Karpas-422 (cell line): ENCODE measurements at places on chromosomes 2 and 18. TPM values are rescaled to one million over a fixed set of nuclear protein-coding genes. Genes with fewer than 3 reads are reported as not detected.

- DNase-seq = no peak
These were observed 25.9 kb downstream of the MYO7B start for GRCh38 chr2:127561371-127561770.

DNA sequence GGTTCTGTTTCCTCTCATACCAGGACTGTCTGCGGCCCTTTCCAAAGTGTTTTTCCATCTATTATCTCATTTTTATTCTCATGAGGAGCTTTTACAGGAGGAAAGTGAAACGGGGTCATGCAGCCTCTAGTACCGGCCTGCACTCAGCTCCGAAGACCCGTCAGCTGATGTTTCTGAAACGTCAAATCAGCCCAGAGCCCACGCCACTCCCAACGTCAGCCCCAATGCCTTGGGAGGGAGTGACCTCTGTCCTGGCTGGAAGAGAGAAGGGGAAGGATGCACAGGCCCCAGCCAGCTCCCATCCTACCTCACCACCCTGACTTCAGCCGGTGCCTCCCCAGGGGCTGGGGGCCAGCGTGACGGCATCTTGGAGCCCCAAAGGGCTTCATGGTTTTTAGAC, 58.5 kb downstream of the ADCY3 start:
- no peak for DNase-seq

GRCh38 chr2:129667577-129667976, 311.9 kb upstream of the RAB6C start:
- DNase-seq = no peak

DNA sequence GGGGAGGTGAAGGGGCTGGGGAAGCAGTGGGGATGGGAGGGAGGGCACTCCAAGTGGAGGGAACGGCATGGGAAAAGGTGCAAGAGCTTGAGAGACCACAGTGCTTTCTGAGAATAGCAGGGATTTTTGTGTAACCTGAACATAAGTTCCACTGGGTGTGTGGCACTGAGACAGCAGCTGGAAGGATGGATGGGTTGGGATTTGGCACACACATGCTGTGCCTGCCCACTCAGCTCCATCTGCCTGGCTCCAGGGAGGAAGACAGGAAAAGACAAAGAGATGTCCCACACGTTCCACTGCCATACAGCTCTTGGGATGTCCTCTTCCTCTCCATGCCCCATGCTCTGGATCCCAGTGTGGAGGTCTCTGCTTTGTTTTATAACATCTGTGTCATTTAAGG, 114.1 kb upstream of the TEX51 start:
- no peak for DNase-seq

DNA sequence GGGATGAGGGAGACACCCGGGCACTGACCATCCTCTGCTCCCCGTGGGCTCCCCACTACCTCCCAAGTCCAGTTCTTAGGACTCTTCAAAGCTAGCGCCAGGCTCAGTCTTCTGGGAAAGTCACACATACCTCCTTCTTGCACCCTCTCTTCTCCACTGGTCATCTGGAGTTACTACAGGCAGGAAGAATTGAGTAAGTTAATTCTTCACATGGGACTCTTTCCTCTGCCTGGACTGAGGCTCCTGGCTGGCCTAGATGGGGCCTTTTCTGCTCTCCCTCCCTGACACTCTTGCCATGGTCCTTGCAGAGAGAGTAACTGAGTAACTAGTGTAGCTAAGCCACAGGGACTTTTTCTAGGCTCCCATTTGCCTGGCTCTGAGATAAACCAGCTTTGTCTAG, 96.5 kb upstream of the CELF4 start:
- DNase-seq = no peak

DNA sequence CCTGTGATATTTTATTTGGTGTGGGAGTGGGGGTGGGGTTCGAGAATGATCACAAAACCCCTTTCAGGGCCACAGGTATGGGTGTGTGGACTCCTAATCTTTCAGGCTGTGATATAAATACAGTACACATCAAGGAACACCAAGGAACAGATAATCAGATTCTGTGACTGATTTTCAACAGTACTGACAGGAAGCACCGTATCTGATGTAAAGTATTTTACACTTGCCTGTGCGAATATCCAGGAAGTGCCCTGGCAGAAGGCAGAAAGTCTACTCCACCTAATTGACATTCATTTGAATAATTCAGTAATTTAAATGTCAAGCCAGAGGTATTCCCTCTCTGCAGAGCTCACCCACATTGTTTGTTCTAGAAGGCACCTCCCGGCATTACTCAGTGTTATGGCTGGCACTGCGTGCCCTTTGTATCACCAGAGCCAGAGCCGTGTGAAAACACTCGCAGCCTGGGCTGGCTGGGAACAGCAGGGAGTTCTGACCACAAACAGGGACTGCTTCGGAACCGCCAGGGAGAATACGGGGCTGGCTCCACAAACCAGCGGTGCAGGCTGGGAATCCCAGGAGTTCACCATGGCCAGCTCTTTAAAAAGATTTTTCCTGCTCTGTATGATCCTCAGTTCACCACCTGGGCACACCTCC, 91.8 kb downstream of the ACVR1 start:
- no peak for DNase-seq

GRCh38 chr2:42424033-42424432, 63.0 kb upstream of the COX7A2L start:
- no peak for DNase-seq

DNA sequence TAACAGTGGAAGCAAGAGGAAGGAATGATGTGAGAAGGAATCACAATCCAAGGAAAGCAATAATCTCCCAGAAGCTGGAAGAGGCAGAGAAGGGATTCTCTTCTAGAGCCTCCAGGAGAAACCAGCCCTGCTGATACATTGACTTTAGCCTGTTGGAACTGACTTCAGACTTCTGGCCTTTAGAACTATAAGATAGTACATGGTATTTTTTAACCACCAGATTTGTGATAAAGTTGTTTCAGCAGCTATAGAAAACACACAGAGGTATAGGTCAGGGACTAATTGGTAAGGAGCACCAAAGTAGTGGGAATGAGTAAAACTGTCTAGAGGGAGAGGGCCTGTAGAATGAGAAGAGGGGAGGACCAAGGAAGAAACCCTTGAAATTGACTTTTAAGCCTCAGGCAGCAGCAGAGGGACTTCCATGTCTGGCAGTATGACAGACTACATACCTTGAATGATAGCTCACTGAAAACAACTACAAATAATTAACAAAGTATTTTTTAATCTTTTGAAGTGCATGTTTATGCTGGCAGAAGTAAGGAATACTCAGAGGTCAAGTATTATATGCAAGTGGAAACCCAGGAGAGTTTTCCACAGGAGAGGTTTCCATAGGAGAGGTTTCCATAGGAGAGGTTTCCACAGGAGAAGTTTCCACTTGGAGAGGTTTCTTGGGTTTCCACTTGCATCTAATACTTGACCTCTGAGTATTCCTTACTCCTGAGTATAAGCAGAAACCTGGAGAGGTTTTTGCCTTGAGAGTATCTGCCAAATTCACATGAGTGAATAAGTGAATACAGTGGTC, 33.8 kb upstream of the TMEM17 start:
- no peak for DNase-seq

DNA sequence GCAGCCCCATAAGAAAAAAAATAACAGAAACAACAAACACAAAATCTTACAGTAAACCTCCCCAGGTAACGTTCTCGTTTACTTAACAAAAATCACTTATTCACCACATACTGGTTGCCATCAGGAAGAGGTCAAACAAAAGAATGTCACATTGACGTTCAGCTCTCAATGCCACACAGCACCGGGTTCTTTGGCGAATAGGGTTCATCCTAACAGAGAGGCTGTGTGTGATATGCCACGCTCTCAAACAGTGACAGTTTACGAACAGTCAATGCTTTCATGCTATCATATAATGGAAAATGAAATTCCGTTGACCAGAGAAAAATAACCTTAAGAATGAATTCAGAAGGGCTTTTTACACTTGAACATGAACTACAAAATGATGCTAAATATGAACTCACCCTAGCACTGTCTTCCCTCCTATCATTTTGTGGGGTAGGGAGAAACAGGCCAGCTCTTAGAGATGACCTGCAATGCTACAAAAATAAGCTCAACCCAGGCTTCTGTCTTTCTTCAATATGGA, 2.0 kb downstream of the TMEM163 start:
- DNase-seq = no peak

GRCh38 chr2:3171564-3172264, 205.9 kb downstream of the EIPR1 start:
- DNase-seq = no peak

GRCh38 chr18:9612977-9613376, 1.4 kb downstream of the PPP4R1 start:
- no peak for DNase-seq

GRCh38 chr18:37524498-37525261, 40.9 kb downstream of the CELF4 start:
- no peak for DNase-seq

DNA sequence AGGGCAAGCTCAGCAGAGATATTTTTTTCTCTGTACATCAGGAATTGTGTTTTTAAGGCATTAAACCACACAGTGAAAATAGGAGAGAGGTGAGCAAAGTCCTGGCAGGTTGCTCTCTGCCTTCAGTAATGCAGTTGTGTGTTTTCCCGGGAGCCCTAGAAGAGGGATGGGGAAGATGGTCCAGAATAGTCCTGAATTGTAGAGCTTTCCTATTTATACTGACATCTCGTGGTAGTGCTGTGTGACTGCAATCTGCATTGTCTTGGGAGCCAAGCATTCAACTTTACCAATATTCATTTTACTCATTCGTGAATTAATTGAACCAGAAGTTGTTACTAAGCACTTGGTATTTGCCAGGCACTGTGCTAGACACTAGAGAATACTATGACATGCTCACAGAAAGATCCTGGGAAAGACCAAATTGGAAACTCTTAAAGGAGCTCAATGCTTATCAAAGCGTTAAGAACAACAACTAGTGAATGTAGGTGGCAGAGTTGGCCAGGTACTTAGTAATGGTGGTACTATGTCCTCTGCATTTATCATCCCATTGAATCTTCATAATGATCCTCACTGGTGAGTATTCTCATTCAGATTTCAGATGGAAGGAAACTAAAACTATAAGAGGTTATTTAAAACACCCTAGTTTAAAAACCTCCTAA, 214.6 kb downstream of the TRIB2 start:
- DNase-seq = peak; percentile 53

- peak; percentile 79 for DNase-seq
These were observed 49.3 kb upstream of the RAB6D start for GRCh38 chr2:131413148-131413747.

DNA sequence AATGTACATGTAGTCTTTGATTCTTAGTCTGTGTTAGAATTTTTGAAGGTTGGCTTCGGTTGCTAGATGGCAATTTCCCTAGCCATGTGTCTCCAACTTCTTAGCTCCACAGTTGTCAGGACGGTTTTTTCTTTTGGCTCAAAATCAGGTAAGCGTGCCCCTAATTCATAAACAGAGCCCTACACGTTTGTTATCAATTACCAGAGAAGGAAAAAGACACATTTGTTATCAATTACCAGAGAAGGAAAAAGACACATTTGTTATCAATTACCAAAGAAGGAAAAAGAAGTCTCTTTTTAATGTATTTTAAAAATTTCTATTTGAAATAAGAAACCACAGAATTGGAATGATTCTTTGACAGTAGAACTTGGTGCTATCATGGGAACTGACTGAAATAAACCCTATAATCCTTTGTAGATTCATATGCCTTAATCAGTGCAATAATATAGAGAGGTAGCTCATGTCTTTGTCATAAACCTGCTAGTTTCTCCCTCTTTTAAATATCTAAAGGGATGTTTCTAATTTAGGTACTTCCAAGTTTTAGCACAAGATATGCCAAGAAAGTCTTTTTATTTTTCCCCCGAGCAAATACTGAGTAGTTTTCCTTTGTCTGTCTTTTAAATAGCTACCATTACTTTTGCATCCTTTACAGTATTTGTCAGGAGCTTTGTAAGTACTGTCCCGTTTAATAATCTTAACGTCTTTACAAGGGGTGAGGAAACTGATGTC, 35.9 kb downstream of the CAMKMT start:
- DNase-seq = no peak

DNA sequence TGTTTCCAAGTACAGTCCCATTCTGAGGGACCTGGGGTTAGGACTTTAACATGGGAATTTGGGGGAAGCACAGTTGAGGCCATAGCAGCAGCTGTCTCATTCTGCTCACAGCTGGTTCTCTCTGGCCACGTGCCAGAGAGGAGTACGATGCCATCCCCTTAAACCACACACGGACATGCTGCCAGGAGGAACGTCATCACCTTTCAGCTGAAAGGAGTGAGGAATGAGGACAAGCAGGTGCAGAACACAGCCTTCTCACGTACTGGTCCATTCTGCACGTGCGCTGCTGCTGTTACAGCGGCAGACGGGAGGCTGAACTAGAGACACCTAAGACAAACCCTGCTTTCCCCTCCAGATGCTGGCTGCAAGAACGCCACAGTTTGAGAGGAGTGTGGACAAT, 33.5 kb downstream of the ODC1 start:
- DNase-seq = no peak

DNA sequence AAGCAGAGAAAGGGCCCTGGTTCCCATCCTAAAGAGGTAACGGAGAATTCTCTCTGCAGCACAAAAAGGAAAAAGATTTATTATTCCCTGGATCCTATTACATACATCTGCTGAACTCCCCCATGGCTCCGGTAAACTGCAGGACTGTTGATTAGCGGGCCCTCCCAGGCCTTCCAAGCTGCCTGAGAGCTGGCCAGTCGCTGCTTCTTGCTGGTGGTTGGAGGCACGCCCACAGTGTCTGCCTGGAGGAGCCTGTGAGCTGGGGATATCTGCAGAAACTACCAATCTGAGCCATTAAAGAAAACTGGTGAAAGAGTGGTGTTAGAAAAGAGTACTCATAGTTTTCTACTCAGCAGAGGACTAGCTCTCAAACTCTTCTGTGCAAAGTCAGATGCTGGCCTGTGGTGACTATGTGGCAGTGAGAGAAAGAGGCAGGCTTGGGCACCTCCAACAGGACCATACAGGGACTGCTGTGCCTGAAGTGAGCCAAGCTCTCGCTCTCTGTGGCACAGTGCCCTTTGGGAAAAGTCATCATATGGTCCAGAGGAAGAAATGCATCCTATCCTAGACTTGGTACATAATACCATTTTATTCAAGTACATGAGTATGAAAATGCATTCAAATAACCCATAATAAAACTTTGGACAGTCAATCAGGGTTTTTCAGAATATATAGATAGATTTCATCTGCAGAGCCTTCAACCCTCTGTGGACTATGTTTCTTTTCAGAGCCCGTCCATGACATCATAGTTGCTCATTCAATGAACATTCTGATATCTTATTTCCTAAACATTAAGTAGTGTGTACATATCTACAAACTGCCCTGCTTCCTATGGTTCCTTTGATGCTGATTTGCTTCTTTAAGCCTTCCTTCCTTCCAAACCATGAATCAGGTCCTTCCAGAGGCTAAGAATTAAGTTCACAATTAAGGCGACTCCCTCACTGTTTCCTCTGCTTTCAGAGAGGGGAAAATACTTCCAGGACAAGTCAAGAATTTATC, 242.0 kb upstream of the LYPD1 start:
- peak; percentile 51 for DNase-seq

- DNase-seq = no peak
These were observed 309.0 kb downstream of the CMPK2 start for GRCh38 chr2:6556755-6557154.

Gene PIKFYVE
- 38.4 and 58.0 TPM in 2 replicates for total RNA-seq

Gene MYOM1
- total RNA-seq = 0.04 TPM in 1 of 2 replicates, not detected in the other

Gene KCNG2
- total RNA-seq = not detected in 2 replicates

Gene GPR45
- not detected in 2 replicates for total RNA-seq

Gene EDAR
- total RNA-seq = not detected in 2 replicates

Gene KLHL14
- total RNA-seq = 17.2 and 20.5 TPM in 2 replicates

Gene ACVR2A
- total RNA-seq = 1.8 and 2.6 TPM in 2 replicates

Gene REG3A
- total RNA-seq = not detected in 2 replicates

Gene NGEF
- total RNA-seq = not detected in 2 replicates

Gene AOX1
- 0.37 TPM in 1 of 2 replicates, not detected in the other for total RNA-seq
